ENCODE measurements at places on chromosomes 6 and 20.

GRCh38 chr6:156731396-156731795 is 45.8 kb upstream of the ARID1B start:
- no peak for DNase-seq

DNA sequence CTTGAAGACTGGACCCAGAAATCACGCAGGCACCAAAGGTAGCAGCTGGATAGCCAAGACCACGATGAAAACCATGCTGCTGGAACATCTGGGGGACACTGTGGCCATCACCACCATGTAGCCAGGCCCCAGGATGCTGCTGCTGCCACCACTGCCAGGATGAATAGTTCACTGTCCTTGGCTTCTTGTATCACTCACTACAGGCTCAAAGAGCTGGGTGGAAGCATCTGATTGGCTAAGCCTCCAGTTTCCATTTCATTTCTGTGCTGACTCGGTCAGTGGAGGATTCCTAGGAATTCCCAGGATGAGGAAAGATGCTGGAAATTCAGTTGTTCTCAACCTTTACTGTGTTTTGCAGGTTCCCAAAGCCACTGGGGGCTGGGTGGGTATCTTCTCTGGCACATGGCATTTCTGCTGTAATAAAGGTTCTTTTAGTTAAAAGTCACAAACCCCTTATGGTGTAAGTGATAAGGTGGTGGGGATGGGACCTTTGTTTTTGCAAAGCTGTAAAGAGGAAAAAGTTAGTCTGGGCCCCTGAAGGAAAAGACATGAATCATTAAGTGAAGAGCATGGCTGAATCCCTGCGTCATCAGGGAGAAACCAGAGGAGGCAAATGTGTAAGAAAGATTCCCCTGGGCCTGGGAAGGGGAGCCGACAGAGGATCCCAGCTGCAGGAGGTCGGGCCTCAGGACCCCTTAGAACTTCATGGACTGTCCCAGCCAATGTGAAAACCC is 75.6 kb upstream of the RNF24 start:
- DNase-seq = no peak

DNA sequence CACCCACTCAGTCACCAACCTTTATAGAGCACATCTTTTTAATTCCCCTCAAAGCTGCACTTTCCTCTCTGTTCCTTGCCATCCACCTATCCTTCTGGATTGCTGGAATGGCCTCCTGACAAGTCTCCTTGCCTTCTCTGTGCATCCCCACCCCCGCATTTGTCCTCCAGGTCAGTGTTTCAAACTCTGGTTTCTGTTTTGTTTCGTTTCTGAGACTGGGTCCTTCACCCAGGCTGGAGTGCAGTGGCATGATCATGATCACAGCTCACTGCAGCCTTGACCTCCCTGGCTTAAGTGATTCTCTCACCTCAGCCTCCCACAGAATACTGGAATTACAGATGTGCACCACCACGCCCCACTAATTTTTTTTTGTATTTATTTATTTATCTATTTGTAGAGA is 96.2 kb downstream of the PLCB1 start:
- no peak for DNase-seq

DNA sequence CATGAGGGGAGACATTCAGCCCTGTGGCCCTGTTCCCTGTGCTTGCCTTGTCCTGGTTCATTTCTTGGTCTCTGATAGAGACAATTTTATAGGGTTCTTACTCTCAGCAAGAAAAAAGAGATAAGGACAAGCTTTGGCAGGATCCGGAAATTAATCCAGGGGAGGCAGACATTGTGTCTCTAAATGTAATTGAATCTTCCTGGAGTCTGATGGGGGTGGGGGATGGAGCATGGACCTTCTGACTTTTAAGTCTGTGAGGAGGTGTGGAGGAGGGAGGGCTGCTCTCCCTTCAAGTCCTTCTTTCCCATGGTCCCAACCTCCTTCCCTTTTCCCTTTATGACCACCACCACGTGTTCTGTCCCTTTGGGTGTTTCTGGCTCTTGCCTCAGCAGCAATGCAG is 512.7 kb downstream of the DHX35 start:
- no peak for DNase-seq

GRCh38 chr6:5997420-5997987 is 9.2 kb downstream of the NRN1 start:
- no peak for DNase-seq

GRCh38 chr6:72691249-72691648 is 69.4 kb downstream of the KCNQ5 start:
- DNase-seq = no peak

GRCh38 chr6:116682334-116682712 is 1.3 kb downstream of the KPNA5 start:
- peak; percentile 43 for DNase-seq

DNA sequence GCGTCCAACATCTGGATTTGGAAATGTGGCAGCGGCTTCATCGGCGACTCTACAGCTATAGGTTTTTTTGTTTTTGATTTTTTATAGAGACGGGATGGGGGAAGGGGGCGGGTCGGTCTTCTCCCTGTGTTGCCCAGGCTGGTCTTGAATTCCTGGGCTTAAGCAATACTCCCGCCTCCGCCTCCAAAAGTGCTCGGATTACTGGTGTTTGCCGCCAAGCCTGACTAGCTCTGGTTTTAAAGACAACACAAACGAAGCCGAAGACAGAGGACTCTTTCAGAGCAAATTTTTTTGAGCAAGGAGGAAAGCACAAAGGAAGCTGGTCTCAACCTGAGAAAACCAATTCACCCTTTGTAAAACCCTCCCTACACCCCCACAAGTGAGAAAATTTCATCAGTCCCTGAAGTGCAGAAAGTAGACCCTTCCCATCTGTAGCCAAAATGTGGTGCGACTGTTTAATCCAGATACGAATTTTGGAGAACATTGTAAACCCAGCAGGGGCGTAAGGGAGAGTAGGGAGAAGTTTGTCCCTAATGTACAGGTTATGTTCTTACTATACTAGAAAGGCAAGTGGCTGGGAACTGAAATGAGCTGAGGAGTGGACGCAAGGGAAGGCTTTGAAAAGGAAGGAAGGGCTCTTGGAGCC is 185.9 kb downstream of the TRIM27 start:
- DNase-seq = no peak

- peak; percentile 45 for DNase-seq
Measured at GRCh38 chr6:112180095-112180820, 74.1 kb downstream of the LAMA4 start.

DNA sequence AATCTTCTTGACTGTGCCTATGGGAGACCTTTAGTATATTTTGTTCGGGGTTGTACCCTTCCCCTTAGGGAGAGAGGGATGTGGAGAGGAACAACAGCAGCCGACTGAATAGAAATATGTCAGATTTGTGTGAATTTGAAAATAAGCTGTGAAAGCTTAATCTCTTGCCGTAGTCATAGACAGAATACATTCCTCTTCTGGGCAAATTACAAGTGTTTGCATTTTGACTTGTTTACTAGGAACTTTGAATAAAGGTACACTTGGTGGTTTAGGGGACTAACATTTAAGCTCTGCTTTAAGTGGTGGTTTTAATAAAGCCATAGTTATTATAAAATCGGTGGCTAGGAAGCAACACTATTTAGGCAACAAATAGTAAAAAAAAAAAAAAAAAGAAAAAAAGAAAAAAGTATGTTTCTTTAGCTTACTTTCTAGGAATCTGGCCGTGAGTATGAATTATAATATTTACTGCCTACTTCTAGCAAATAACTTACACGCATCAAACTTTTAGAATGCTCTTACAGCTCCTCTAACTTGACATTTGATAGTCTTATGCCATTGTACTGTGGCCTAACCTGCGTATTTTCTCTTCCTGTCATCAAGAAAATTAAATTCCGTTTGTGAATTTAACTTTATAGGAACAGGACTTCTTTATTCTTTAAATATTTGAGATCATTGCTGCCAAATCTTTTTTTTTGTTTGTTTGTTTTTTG is 65.1 kb downstream of the ZBTB2 start:
- no peak for DNase-seq

- DNase-seq = no peak
Measured at GRCh38 chr6:29671026-29671425, 9.9 kb downstream of the ZFP57 start.

Measured in activated CD4-positive, alpha-beta T cell treated with anti-CD3 and anti-CD28 coated beads for 4 hours (primary cell).